Breast epithelium (tissue), 4 donors: ENCODE measurements at places on chromosomes 5 and 9. TPM values are rescaled to one million over a fixed set of nuclear protein-coding genes. Genes with fewer than 3 reads are reported as not detected.

- H3K27ac ChIP-seq, result no peak overlapping the region
- H3K4me1 ChIP-seq, result no peaks in the 10 kb centered on the region
- no peaks in the 10 kb centered on the region for H3K36me3 ChIP-seq
- no peak overlapping the region for H3K4me3 ChIP-seq
Measured at GRCh38 chr5:178474562-178475184, 115.5 kb downstream of the COL23A1 start.

DNA sequence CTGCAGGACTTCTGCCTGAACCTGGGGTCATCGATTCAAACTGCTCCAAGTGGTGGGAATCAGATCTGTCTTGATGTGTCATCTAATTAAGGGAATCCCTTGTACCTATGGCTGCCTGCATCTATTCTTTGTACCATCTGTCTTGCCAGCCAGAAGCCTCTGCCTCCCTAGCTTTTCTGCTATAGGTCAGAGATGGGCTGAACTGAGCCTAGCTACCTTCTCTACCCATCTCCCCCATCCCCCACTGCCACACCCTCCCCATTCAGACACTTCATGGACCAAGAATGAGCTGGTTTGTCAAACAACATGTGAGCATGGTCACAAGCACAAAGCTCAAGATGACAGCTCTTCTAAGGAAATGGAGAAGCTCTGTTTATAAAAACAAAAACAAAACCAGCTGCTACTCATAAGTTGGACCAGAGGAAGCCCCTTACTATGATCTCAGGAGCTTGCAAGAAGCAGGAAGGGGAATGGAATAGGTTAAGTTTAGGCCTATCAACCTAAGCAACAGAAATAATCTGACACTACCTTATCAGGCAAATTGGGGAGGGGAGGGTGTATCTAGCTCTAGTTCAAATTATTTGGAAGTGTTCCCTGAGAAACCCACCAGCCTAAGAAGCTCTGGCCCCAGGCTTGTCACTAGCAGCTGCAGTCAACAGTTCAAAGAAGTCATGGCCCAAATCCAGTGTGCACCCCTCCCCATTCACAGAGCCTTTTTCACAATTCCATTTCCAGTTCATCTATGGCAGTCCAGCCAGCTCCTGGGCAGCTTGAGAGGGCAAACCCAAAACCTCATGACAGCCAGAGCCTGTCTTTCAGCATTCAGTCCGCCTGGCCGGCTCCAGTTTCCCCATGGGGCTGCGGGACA lies 29.9 kb downstream of the SKP1 start:
- H3K27ac ChIP-seq, result peak overlapping the region; percentile 71
- no peak for DNase-seq
- H3K4me1 ChIP-seq, result peaks cover 4% of the 10 kb centered on the region
- H3K4me3 ChIP-seq, result no peak overlapping the region

- DNase-seq, result no peak
- no peak overlapping the region for H3K4me3 ChIP-seq
- no peaks in the 10 kb centered on the region for H3K36me3 ChIP-seq
- H3K4me1 ChIP-seq, result no peaks in the 10 kb centered on the region
- H3K27me3 ChIP-seq, result no peaks in the 10 kb centered on the region
Measured at GRCh38 chr9:116262448-116262847, 108.9 kb downstream of the PAPPA start.

DNA sequence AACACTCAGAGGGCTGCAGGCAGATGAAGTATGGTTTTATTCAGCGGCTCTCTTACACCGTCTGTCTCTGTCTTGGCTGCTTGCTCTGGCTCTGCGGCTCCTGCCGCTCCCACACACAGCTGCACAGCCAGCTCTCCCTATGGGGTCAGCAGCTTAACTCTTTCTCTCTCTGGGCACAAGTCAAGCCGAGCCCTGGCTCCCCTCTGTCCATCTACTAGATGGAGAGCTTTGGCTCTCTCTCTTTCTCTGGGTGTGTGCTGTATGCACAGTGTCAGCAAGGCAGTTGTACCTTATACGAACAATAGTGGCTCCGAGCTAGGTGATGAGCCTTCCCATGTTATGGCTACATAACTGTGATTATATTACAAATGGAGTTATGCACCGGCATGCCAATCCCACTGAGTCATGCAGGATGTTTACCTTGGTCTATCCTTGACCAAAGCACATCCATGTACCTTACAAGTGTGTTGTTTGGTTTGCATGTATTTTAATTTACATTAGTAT lies 19.3 kb upstream of the PPP2CA start:
- H3K4me1 ChIP-seq, result no peaks in the 10 kb centered on the region
- peak overlapping the region; percentile 75 for H3K27ac ChIP-seq
- H3K27me3 ChIP-seq, result no peaks in the 10 kb centered on the region
- no peaks in the 10 kb centered on the region for H3K36me3 ChIP-seq

GRCh38 chr5:74123929-74124328 lies 497.9 kb downstream of the ARHGEF28 start:
- no peak overlapping the region for H3K4me3 ChIP-seq
- DNase-seq, result no peak
- H3K4me1 ChIP-seq, result no peaks in the 10 kb centered on the region
- no peaks in the 10 kb centered on the region for H3K36me3 ChIP-seq
- H3K27me3 ChIP-seq, result no peaks in the 10 kb centered on the region

GRCh38 chr9:137192859-137193258 lies 4.4 kb downstream of the SSNA1 start:
- H3K4me1 ChIP-seq, result peaks cover 34% of the 10 kb centered on the region
- H3K4me3 ChIP-seq, result no peak overlapping the region
- no peak overlapping the region for H3K27ac ChIP-seq
- DNase-seq, result no peak
- no peaks in the 10 kb centered on the region for H3K27me3 ChIP-seq
- H3K36me3 ChIP-seq, result no peaks in the 10 kb centered on the region

Gene SPINK13
- not detected for total RNA-seq
